ENCODE measurements at places on chromosomes 6 and 20.

GRCh38 chr6:2542858-2543218 is 207.9 kb downstream of the MYLK4 start:
- DNase-seq, result peak; percentile 88

- no peak for DNase-seq
Measured at GRCh38 chr6:147075381-147075780, 128.8 kb upstream of the STXBP5 start.

GRCh38 chr6:8588176-8588575 is 152.8 kb upstream of the SLC35B3 start:
- DNase-seq, result no peak

GRCh38 chr6:37920667-37921066 is 101.1 kb downstream of the ZFAND3 start:
- no peak for DNase-seq

DNA sequence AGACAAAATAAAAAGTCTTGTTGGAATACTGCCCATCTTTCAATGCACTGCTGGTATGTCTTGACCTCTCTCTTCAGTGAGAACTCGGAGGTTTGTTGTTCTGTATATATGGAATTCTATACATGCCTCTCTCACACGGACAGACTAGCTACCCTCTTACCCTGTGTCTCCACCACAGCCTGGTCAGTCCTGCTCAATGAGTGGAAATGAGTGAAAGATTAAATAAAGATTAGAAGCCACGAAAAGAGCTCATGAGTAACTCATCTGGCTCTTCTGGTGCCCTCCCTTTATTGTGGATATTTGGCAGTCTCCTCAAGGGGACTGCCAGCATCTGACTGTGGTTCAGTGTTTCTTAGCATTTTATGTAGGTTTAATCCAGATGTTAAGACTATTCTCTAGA is 262.8 kb upstream of the MAP3K7 start:
- DNase-seq, result no peak

DNA sequence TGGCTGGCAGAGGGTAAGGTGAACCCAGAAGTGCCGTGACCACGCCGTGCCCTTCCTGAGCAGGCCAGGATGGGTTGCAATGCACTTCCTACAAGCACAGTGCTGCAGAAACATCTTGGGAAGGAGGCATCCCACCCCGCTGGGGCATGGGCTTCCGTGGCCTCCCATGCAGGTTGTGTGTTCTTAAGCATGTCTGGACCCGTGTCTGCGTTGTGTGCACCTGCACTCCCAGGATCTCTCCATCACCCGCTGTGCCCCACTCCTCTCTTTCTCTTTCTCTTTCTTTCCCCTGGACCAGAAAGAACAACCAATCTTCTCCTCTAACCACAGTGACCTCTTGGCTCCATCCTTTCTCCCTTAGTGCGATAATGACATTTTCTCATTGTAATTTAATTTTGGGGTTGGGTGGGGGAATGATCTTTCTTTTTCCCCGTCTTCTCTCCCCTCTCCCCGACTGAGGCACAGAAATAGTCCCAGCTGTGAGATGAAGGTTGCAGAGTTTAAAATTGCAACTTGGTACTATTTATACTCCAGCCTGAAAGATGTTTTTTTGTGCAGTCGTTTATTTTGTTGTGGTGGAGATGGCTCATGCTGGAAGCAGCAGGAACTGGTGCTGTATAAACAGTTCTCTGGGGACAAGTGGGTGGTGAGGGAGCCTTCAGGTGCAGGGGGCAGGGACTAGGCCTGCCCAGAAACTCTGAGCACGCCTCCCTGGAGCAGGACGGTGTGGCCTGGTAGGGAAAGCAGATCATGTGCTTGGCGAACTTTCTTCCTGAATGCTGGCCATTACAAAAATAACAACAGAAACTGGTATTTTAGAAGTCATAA is 20.5 kb downstream of the BCAS4 start:
- no peak for DNase-seq

DNA sequence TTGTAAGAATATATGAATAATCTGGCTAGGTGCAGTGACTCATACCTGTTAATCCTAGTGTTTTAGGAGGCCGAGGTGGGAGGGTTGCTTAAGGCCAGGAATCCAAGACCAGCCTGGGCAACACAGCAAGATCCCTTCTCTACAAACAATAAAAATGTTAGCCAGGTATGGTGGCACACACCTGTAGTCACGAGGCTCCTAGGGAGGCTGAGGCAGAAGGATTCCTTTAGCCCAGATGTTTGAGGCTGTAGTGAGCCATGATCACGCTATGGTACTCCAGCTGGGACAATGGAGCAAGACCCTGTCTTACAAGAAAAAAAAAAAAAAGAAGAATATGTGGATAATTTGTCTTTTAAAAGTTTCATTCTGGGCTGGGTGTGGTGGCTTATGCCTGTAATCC is 75.4 kb downstream of the SH3BGRL2 start:
- no peak for DNase-seq

GRCh38 chr20:35899064-35899463 is 55.2 kb downstream of the SCAND1 start:
- no peak for DNase-seq

GRCh38 chr6:48619771-48620170 is 508.8 kb upstream of the PTCHD4 start:
- DNase-seq, result no peak

- no peak for DNase-seq
Measured at GRCh38 chr6:122808121-122808885, 19.2 kb downstream of the SMPDL3A start.

DNA sequence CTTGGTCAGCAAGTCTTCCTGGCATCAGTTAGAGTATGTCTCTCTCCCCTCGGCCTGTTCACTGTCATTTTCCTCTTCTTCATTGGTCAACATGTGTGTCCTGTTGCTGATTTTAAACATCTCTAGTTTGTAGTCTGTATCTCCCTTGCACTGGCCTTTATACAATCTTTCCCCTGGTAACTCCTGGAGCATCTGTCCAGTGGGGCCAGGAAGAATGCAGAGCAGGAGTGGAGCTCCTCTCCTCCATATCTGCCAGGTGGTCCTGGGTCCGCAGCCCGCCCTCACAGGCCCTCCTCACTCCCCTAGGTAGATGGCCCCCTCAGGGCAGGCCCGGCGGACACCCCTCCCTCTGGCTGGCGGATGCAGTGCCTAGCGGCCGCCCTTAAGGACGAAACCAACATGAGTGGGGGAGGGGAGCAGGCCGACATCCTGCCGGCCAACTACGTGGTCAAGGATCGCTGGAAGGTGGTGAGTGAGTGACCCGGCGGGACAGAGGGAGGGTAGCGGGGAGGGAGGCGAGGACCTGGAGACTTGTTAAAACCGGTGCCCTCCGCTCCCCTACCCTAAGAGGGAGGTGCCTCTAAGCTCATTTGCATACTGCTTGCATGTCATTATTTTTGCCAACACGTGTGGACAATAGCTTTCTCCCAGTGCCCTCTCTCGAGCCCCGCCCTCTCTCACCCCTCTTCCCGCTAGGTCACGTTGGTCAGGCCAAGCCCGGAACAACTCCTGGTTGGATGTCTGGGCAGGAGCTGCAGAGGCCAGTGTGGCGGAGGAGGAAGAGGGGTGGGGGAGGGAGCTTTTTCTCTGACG is 3.2 kb downstream of the TTBK1 start:
- DNase-seq, result peak; percentile 47
